ENCODE measurements at places on chromosomes 16 and 17.
A peak's percentile ranks its signal among the peaks of the same experiment; 100 is the strongest.

GRCh38 chr17:72774236-72774635 lies 318.3 kb downstream of the SLC39A11 start:
- no peak for DNase-seq

DNA sequence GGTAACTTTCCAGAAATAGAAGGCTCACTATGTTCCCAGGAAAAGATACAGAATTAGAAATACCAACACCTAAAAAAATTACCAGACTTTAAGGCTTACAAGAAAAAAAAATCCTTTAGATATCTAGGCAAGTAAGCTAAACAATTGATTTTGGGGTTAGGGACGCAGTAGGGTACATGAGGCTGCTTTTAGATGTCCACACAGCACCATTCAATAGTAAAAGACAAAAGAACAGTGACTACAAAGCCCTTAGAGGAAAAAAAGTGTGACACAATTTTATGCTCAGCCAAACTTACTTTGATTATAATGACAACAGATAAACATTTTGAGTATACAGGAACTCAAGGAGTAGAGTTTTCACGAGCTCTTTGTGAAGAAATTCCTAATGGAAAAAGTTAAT lies 29.9 kb downstream of the METTL16 start:
- no peak for DNase-seq

DNA sequence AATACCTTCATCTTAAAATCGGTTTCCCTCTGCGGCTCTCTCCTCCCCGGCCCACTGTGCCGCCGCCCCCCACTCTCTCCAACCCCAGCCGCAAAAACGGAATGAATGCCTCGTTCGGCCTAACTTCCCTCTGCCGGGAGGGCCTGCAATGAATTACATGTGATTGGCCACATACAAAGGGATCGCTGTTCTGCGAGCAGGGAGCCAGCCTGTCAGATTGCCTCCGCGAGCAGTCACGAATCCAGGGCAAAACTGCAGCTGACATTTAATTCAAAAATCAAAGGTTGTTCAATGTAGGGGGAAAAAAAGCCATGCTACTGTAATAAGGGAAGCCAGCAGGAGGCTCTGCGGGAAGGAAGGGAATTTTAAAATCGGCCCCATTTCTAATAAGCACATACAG lies 84.9 kb downstream of the TBC1D16 start:
- no peak for DNase-seq

DNA sequence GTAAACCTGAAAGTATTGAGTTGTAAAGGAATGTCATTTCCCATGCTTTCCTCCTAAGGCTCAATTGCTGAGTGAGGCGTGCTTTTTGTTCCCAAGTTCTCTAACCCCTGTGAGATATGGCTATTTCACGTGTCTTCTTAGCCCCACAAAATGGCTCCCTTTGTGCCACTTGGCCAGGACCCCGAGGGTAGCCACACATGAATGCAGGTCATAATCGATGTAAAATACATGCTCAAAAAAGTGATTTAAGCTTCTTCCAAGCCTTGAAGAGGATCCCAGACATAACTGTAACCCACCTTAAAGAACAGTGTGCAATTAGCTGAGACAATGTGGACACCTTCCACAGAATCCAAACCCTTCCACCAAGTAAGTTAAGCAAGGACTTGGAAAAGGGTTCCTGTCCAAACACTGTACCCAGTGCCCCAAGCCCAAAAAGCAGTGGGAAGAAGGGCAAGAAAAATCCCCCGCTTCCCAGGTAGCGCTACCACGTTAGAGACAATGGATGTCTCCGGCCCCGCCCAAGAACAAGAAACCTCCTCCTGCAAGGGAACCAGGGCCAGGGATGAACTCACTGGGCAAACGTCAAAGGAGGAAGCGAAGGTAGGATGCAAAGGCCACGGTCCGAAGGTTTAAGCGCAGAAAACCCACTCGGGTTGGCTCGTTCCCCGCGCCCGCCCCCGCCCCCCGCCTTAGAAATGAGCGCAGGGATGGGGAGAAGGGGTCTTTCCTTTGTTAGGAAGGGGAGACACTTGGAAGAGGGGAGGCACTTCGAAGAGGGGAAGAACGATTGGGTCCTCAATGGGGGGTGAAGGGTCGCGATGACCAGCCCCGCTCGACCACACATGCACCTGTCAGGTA lies 1.2 kb downstream of the JPT1 start:
- peak; percentile 71 for DNase-seq

GRCh38 chr16:85431431-85432124 lies 181.5 kb upstream of the GSE1 start:
- no peak for DNase-seq

DNA sequence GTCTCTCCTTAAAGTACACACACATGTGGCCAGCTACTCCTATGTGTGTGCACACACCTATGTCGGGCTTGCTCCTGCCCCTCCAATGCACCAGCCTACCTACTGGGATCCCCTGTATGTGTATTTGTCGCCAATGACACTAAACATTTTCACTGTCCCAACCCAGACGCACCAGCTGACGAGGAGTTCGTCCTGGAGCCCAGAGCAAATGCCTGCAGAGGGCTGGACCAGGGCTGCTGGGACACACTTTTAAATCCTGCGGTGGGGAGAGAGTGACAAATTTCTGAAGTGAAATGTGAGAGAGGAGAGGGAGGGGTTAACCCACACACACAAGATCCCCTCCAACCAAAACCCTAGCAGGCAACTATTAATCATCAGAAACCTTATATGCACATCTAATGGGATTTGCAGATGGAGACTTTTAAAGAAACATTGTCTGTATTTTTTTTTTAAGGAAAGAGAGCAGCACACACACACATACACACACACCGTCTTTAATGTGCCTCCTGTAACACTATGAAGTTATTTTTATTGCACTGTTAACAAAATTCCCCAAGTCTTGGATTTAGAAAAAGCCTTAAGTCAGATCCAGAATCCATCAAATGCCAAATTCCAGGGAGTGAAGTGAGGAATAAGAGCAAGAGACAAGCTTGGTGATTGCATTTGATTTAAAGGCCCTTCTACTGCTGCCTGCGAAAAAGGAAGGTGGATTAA lies at the start of gene MEOX1:
MEOX1 (minus strand) TSS at position 224 of the 714 bp plus-strand sequence. CDS start 388 bp downstream, outside the sequence.
- DNase-seq = no peak

GRCh38 chr16:12470311-12471229 lies 333.1 kb downstream of the CPPED1 start:
- peak; percentile 86 for DNase-seq

DNA sequence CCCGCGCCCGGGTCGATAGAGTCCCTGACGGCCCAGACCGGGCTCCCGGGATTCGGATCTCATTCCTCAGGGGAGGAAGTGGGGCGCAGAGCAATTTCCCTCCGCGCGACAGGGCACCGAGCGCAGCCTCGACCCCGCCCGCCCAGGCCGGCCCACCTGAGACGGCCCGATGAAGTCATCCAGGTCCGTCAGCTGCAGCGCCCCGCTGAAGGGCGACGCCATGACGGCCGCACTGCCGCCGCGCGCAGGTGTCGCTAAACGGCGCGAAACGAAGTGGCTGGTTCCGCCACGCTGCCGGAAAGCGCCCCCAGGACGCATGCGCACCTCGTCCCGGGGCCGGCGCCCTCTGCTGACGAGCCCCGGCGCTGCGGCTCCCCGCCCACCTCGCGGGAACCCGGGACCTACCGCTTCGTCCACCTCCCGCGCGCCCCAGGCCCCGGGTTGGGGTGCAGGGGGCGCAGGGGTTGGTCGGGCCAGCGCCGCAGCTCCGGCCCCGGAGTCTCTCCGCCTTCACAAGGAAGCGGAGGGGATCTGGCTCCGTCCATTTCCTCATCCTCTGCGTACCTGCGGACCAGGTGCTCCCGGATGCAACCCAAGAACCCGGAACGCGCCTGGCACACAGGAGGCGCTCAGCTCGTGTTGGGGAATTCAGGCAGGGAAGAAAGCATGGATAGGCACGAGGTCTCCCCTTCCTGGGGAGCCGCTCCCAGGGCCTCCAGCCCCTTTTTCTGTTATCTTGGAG lies at the start of gene CIAO3:
CIAO3 (minus strand) TSS at position 234 of the 742 bp plus-strand sequence; CDS start at position 222, 12 bp downstream.
- peak; percentile 93 for DNase-seq

- DNase-seq = no peak
Observed at GRCh38 chr17:5819396-5819795, 235.1 kb upstream of the NLRP1 start.
